ENCODE measurements at places on chromosomes 3 and 15.

DNA sequence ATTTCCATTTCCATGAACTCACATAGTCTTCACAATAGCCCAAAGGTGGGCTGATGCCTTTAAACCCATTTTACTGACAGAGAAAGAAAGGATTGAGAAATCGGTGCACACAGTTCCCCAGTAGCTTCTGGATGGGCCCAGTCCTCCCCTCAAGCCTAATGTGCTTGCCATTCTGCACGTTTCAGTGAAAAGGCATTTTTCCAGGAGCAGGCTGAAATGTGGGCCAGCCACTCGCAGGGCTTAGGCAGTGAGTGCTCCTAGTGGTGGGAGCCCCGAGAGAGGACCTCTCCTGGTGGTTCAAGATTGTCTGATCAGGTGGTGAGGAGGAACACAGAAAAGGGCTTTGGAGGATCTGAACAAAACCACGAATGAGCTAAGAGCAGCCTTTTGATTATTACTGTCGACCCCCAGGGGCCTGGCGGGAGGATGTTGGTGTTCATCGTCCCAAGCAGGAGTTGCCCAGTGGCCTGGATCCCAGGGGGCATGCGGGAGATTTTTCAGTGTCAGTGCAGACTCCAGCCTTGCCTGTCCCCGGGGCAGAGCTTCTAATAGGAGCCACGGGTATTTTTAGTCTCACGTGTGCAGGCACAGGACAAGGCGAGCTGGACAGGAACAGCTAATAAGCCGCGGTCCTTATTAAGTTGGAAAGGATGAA lies 8.7 kb upstream of the KY start:
- DNase-seq = no peak

- no peak for DNase-seq
These were observed 1.9 kb downstream of the UBP1 start for GRCh38 chr3:33438284-33438668.

DNA sequence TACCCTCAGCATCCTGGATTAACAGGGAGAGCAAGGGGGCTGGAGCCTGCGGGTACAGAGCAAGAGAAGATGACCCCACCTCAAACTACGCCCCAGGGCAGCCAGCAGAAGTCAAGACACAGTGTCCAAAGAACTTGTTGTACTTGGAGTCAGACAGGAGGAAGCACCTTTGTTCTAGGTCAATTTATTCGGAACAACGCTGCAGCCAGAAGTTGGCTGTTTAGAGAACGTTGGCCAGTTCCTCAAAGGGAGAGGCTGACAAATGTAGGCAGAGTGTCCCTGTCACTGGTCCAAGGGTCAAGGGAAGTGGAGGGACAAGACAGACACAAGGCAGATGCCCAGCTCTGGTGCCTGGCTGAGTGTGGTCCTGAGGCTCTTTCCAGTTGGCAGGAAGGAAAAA lies 32.1 kb upstream of the PIAS1 start:
- DNase-seq = no peak

- no peak for DNase-seq
These were observed 272.5 kb upstream of the ARHGEF26 start for GRCh38 chr3:153848702-153849101.

- no peak for DNase-seq
These were observed 19.0 kb upstream of the CCR2 start for GRCh38 chr3:46334741-46335478.

- no peak for DNase-seq
These were observed 74.1 kb downstream of the ZNF280D start for GRCh38 chr15:56659197-56659596.

DNA sequence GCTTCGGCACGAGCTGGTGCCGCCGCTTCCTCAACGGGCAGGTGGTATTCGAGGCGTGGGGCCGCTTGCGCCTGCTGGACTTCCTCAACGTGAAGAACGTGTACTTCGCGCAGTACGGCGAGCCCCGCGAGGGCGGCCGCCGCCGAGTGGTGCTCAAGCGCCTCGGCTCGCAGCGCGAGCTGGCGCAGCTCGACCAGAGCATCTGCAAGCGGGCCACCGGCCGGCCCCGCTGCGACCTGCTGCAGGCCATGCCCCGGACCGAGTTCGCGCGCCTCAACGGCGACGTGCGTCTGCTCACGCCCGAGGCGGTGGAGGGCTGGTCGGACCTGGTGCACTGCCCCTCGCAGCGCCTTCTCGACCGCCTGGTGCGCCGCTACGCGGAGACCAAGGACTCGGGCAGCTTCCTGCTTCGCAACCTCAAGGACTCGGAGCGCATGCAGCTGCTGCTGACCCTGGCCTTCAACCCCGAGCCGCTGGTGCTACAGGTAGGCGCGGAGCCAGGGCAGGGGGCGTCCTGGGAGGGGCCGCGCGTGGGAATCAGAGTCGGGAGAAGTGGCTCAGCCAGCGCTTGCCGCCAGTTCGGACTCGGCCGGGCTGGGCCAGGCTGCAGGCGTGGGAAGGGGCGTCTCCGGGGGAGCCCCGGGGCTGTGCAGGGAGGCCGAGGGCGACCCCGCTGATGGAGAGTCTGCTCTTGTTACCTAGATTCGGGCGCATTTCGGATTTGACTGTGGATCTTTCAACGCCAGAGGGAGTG lies 1.1 kb downstream of the DIPK2A start:
- DNase-seq = peak; percentile 56

DNA sequence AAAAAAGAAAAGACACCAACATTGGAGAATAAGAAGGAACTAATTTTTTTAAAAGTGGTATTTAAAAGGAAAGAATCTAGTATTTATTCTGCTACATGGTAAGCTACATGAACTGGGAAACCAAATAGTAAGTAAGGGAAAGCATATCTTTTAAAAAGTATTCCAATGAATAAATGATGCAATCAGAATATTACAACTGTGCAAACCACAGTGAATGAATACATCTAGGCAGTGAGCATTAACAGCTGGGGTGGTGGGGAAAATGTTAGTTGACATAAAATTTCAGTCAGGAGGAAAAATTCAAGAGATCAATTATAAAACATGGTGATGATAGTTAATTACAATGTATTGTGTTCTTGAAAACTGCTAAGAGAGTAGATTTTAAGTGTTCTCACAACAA lies 16.9 kb downstream of the ICE2 start:
- DNase-seq = no peak
